ENCODE measurements at places on chromosomes 2 and 18.

DNA sequence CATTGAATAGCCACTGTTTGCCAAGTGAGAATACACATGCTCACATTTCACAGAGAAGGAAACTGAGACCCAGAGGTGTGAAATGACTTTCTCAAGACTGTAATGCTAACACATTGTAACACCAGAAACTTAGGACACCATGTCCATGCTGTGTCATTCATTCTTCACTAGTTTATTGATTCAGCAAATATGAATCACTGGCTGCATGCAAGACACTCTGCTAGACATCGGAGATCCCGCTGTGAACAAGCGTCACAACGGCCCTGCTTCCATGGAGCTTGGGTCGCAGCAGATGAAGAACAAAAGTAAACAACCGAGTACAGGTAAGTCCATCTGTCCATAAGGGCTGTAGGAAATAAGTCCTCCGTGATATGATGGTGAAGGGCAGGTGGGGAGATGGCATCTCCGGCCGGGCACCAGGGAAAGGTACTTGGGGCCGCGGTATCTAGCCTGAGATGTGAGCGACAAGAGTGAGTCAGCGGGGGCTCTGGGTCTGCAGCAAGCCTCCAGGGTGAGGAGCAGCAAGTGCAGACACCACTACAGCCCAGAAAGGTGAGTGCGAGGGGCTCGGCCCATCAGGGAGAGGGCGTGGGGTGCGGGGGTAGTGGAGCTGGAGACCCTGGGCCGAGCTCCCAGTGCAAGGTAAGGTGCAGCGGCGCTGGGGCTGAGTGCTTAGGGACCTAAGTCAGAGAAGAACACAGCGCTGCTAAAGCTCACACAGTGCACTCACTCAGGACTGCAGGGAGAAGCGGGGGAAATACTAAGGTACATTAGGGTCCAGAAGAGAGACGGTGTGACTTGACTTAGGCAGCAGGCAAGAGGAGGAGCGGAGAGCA, 391.2 kb downstream of the FBXO15 start:
- no peak for DNase-seq

DNA sequence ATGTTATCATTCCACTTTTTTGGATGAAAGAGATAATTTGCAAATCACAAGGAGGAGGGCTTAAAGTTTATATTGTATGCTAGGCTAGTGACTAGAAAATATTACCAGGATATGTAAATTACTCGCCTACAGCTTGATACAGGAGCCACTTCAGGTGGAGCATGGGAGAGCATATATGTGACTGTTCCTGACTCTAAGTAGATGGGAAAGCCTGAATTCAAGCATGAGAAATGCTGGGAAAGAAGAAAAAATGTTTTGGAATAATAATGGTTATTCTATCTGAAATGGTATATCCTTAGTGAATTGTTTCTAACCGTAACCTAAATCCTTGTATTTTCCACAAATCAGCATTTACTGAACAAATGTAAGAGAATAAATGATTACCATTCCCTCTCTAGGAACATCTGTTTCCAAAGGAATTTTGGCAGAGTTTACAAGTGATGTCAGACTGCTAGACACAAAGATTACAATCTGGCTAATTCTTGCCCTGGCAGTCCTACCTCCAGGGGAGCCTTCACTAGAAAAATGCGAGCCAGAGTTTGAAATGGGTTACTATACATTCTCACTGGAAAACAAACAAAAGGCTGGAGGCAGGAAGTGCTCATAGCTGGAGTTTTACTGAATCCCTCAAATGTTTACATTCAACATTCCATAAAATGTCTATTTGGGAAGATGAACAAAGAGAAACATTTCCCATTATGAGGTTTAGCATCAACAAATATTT, 129.4 kb upstream of the MAPRE2 start:
- DNase-seq = peak; percentile 96

GRCh38 chr2:160278101-160278878, 78.2 kb upstream of the ITGB6 start:
- DNase-seq = no peak

DNA sequence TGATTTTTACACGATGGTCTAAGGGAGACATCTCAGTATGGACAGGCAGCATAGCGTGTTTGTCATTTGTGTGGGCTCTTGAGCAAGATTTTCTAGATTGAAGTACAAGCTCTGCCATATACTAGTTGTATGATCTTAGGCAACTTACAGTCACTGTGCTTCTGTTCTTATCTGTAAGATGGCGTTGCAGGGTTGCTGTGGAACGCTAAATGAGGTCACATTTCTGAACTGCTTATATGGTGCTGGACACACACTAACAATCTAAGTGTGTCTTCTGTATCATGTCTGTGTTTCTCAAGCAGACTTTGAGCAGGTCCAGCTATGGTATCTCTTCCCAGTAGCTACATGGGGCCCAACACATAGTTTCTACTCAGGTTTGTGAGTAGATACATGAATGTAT, 29.2 kb downstream of the PARD3B start:
- no peak for DNase-seq

- no peak for DNase-seq
Measured at GRCh38 chr2:9256147-9256546, 49.5 kb downstream of the ASAP2 start.

Data from fibroblast of skin of right quadriceps (primary cell).